ENCODE measurements at places on chromosomes 7 and 10.

DNA sequence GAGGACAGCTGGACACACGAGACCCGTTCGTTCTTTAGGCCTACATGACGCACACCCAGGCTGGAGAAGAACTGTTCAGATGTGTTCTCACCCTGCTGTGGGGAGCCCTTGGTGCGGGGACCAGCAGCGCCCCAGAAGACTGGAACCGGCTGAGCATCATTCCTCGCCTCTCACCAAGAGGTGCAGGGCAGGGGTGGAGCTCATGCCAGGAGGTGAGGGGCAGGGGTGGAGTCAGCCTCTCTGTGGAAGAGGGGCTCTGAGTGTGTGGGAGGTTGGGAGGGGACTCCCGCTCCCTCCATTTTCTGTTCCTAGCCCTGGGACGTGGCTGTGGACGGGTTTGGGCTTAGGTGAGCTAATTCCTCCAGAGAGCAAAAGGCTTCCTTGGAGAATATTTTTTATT is 66.0 kb upstream of the SHH start:
- DNase-seq = no peak

DNA sequence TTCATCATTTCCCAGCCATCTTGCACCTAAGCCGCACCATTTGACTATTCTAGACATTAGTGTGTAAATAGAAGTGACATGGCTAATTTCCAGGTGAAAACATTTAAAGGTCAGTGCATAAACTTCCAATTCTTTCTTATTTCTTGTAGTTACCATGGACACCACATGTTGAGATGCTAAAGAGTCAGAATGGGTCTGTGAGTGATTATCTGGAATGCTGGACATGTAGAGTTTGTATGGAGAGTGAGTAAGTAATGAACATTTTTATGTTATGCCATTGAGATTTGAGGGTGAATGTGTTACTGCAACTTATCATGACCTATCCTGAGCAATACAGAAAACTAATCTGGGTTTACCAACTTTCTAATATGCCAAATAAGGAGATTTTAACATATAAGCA is 60.4 kb downstream of the MEOX2 start:
- DNase-seq = no peak

- DNase-seq = no peak
Measured at GRCh38 chr7:134827889-134828288, 48.5 kb downstream of the CALD1 start.

- DNase-seq = no peak
Measured at GRCh38 chr7:30503274-30504212, 1.1 kb downstream of the GGCT start.

DNA sequence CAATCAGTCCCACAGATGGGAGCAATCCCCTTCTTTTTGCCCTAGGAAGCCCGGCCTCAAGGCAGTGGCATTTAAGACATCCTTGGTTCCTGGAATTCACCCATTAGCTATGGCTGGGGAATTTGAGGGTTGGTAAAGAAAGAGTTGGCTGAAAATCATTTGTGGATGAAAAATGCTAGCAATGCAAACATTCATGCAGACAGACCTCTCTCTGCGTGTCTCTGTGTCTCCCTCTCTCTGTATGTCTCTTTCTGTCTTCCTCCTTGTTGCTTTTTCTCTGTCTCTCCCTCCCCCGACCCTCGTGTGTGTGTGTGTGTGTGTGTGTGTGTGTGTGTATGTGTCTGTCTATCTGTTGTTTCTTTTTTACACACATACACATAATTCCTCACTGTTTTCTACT is 19.4 kb downstream of the LDB3 start:
- DNase-seq = no peak

GRCh38 chr7:12731214-12731656 is 43.8 kb downstream of the ARL4A start:
- DNase-seq = peak; percentile 35
